ENCODE measurements at places on chromosomes 6 and 20. TPM values are rescaled to one million over a fixed set of nuclear protein-coding genes. Genes with fewer than 3 reads are reported as not detected.

DNA sequence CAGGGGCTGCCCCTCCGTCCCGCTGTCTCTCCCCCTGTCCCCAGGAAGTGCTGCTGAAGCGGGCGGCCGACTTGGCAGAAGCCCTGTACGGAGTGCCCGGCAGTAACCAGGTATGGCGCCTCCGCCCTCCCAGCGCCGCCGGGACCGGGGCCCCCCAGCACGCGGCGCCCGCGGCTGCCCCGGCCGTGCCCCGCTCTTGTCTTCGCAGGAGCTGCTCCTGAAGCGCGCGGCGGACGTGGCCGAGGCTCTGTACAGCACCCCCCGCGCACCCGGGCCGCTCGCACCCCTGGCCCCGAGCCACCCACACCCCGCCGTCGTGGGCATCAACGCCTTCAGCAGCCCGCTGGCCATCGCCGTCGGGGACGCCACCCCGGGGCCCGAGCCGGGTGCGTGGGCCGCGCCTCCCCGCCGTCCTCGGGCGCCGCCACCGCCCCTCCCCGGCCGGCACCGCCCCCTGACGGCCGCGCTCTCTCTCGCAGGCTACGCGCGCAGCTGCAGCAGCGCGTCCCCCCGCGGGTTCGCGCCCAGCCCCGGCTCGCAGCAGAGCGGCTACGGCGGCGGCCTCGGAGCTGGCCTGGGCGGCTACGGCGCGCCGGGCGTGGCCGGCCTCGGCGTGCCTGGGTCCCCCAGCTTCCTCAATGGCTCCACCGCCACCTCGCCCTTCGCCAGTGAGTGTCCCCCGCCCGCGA lies 48.4 kb downstream of the CPXM1 start:
- peaks cover 3% of the 10 kb centered on the region for H3K27me3 ChIP-seq
- peak overlapping the region; percentile 85 for H3K27ac ChIP-seq
- no peak for DNase-seq
- H3K4me3 ChIP-seq: peak overlapping the region; percentile 38
- no peaks in the 10 kb centered on the region for H3K4me1 ChIP-seq

- H3K27ac ChIP-seq: no peak overlapping the region
- no peaks in the 10 kb centered on the region for H3K36me3 ChIP-seq
- DNase-seq: no peak
These were observed 122.9 kb downstream of the MAP7 start for GRCh38 chr6:136427378-136427717.

GRCh38 chr20:52804497-52805295 lies 167.5 kb upstream of the TSHZ2 start:
- H3K27me3 ChIP-seq: no peaks in the 10 kb centered on the region
- H3K4me3 ChIP-seq: no peak overlapping the region
- no peak overlapping the region for H3K27ac ChIP-seq
- H3K36me3 ChIP-seq: no peaks in the 10 kb centered on the region

- no peak overlapping the region for H3K27ac ChIP-seq
- no peaks in the 10 kb centered on the region for H3K27me3 ChIP-seq
- H3K36me3 ChIP-seq: no peaks in the 10 kb centered on the region
- no peak overlapping the region for H3K4me3 ChIP-seq
- H3K4me1 ChIP-seq: no peaks in the 10 kb centered on the region
- DNase-seq: no peak
These were observed 3.5 kb upstream of the BTN3A2 start for GRCh38 chr6:26361544-26361943.

DNA sequence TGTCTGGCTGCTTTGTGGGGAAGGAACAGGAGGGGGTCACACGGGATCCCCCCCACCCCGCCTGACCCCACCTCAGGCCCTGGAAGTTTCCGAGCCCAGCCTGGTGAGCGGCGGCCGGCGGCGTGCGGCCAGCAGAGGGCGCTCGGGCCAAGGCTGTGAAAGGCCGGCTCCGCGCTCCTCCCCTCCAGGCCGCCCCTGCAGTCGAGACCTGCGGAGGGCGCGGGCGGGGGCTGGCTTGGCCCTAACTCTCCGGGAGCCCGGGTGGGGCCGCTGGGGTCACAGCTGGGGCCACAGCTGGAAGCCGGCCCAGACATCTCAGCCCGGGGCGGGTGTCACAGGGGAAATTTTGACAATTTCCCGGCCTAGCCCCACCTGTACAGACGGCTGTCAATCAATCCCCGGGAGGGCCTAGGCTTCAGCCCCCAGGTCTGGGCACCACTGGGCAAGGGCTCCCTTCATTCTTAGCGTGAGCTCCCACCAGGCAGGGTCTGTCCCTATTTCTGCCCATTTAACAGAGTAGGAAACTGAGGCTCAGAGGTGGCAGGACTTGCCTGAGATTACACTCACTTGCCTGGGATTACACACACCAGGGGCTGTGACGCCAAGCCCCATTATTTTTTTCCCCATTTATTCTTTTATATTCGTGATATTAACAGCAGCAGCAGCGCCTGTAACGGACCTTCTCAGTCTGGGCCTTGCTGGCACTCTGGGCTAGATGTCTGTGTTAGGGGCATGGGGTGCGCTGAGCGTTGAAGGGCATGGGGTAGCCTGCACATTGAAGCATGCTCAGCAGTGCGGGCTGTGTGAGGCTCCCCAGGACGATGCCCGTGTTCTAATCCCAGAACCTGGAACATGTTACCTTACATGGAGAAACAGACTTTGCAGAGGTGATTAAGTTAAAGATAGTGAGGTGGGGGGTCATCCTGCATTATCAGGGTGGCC lies 23.0 kb downstream of the ZBP1 start:
- H3K27ac ChIP-seq: no peak overlapping the region
- peak; percentile 43 for DNase-seq

DNA sequence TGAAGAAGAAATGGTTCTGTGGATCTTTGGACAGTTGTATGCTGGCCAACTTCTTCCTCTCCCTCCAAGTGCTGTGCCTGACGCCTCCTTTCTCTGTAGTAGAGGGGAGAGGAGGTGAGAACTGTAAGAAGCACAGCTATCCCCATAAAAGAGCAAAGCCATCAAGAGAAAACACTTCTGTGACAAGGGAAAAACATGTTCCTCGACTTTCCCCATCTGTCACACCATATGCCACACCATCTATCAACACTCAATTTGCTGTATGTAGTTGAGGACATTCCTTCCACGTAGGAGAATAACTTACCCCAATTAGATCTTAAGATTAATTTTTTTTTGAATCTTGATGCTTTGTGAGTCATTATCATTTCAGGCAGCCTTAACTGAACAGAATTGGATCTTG lies 156.2 kb upstream of the PLCB4 start:
- H3K27ac ChIP-seq: no peak overlapping the region
- no peak overlapping the region for H3K4me3 ChIP-seq
- no peak for DNase-seq
- no peaks in the 10 kb centered on the region for H3K27me3 ChIP-seq
- H3K36me3 ChIP-seq: no peaks in the 10 kb centered on the region
- no peaks in the 10 kb centered on the region for H3K4me1 ChIP-seq

Gene SLC13A3
- 1.3 TPM for total RNA-seq

DNA sequence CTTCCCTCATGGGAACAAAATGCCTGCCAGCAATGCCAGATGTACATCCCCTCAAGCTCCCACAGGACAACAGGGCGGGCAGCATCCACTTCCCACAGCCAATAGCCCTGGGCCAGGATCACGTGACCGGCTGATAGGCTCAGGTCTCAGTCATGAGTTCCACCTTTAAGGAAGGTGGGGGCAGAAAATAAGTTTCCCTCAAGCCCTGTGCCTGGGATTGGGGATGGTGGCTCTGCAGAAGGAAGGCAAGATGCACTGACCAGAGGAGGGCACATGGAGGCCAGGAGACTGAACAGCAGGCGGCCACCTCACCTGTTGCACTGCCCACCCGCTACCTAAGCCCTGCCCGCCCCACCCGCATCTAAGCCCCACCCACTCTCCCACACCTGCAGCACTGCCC lies 149.1 kb downstream of the BMP7 start:
- no peak overlapping the region for H3K4me3 ChIP-seq
- H3K4me1 ChIP-seq: no peaks in the 10 kb centered on the region
- DNase-seq: no peak

DNA sequence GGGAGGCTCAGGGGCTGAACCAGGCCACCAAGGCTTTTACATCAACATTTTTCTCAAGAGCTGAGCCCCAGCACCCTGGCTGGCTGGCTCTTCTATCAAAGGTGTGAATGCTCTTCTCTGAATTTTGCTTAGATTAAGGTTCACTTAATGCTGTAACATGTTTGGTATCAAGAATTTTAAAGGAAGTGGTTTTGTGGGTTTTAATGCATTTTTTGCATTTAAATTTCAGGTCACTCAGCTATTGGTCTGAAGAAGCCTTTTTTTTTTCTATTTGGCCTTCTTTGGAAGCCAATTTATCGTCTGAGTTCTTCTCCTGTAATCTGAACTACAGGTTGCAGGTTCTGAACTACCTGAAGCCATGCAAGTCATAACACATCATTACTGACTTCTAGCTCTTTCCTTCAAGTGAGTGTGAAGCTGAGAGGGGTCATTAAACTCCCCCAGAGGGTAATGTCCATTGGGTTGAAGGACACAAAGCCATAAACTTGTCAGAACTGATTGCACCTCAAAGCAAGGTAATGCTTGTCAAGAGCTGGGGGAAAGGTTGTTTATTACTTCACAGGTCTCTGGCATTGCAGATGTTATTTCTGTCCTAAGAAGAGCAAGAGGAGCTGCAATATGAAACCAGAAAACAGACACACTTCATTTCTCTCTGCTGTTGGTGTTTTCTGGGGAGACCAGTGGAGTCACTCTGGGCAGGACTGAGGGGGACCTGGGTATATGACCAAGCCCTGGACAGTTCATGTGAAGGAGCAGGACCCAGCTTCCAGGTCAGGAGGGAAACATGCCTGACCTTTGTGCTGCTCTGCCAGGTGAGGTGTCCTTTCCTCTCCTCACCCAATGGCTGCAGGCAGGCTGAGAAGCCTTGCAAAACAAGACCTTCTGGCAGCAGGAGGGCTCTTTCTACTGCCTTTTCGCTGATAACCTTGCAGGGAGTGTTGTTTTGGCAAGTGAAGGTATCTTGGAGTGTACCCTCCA lies 26.1 kb upstream of the NEDD9 start:
- H3K27me3 ChIP-seq: no peaks in the 10 kb centered on the region
- no peak for DNase-seq
- H3K4me1 ChIP-seq: no peaks in the 10 kb centered on the region

- H3K27me3 ChIP-seq: no peaks in the 10 kb centered on the region
- H3K36me3 ChIP-seq: no peaks in the 10 kb centered on the region
- peak overlapping the region; percentile 46 for H3K4me3 ChIP-seq
- peak; percentile 63 for DNase-seq
- no peaks in the 10 kb centered on the region for H3K4me1 ChIP-seq
These were observed 7.8 kb downstream of the ADTRP start for GRCh38 chr6:11770546-11771466.
